ENCODE measurements at places on chromosomes 1 and 21.
A peak's percentile ranks its signal among the peaks of the same experiment; 100 is the strongest.

DNA sequence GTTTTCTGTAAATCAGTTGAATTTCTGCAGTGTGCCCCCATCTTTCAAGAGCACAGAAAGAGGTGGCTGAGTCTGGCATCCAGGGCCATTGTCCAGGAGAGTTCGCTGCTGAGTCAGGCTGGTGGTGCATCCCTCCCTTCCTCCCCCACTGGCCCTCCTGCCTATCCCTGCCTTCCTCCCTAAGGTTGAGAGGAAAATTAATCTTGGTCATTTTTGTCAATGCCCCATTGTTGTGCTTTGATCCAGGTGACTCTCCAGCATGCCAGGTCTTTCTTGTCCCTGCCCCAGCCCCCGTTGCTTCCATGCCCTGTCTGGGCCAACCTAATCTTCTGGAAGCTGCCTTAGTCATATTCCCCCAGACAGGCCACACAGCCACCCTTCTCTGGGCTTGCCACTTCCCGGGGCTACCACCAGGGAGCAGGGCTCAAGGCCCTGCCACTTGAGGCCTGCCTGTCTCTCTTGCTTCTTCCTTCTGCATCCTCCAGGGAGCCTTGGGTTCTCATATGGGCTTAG is 26.6 kb downstream of the PROK1 start:
- no peak for DNase-seq

- no peak for DNase-seq
These were observed 46.2 kb downstream of the C1orf198 start for GRCh38 chr1:230822092-230822581.

- DNase-seq = no peak
These were observed 23.3 kb downstream of the RBM11 start for GRCh38 chr21:14239281-14239680.

- no peak for DNase-seq
These were observed 1382.2 kb upstream of the B3GALT2 start for GRCh38 chr1:194568610-194569009.

- DNase-seq = no peak
These were observed 840.4 kb downstream of the USP25 start for GRCh38 chr21:16570171-16570570.

DNA sequence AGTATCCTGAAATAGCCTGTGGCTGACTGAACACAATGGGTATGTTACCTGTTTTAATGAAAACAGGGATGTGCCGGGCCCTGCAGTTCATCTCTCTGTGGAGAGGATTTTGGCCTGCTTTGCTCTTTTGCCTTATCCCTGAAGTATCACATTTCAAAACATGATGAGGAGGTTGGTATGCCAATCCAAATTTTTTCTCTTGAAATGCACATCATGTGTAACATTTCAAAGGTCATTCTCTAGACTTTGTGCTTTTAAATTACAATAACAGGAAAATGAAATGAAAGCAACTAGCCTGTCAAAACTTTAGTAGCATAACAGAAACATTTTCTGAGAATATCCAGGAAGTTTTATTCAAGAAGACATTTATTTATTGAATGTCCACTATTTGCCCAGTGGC is 118.9 kb downstream of the SLC44A5 start:
- DNase-seq = no peak

DNA sequence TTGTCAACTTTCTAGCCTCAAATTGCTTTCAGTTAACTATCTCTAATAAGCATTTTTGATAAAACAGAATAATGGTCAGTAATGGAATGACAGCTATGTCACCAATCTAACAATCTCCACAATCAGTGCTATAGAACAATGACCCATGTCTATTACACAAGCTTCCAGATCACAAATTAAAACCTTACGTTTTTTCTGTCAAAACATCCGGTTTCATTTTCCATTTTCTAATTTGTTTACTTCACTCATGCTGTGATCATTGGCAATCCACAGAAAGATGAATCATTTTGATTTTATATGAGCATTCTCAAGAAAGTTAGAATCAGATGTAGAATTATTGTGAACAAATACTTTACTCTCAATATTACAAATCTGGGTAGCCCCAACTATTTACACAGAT is 80.3 kb downstream of the KCNT2 start:
- DNase-seq = no peak

DNA sequence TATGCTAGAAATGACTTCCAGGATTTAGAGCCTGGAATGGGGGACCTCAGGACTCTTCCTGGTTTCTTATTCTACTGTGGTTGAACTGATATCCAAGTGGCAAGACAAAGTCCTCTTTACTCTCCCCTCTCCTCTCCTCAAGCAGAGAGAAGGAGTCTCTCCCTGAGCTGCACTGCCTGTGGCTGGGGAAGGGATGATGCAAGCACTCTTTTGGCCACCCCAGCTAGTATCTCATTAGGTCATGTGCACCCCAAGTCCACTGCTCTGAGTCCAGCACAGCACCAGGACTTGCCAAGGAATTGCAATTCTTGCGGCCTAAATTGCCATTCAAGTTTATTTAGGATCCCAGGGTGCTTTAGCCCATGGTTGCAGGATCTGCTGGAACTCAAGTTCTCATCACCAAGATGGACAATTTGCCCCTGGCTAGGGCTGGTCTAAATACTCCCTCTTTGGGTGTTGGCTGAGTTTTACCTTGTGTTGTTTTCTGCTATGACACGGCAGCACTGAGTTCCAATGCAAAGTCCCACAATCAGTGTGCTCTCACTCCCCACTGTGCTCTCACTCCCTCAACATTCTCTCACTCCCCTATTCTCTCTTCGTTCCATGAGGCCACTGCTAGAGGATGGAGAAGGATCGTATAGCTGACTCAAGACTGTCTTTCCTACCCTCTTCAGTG is 172.2 kb downstream of the TM2D1 start:
- no peak for DNase-seq

DNA sequence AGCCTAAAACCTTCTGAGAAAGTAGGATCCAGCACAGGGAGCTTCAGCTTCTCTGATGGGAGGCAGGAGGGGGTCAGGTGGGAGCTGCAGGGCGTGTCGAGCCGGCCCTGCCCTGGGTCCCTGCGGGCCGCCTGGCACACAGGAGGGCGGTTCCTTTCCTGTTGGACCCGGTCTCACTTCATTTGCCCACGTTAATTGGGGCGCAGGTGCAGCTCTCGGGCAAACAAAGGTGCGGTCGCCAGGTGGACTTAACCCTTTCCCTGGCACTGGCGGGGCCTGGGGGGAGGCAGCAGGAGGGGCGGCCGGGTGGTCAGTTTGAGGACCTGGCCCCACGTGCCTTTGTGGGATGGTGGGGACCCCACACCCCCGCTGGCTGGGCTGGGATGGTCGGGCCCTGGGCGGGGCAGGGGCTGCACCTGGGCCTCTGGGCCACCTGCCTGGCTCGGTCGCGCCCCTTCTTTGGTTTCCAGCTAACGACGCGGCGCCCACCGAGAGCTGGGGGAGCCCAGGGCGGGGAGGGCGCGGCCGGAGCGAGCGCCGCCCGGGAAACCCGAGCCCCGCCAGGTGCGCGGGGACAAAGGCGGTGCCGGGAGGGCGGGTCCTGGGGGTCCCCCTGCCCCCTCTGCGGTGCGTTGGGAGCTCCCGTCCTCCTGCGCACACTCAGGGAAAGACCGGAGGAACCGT is 20.8 kb upstream of the C1orf159 start:
- DNase-seq = no peak

DNA sequence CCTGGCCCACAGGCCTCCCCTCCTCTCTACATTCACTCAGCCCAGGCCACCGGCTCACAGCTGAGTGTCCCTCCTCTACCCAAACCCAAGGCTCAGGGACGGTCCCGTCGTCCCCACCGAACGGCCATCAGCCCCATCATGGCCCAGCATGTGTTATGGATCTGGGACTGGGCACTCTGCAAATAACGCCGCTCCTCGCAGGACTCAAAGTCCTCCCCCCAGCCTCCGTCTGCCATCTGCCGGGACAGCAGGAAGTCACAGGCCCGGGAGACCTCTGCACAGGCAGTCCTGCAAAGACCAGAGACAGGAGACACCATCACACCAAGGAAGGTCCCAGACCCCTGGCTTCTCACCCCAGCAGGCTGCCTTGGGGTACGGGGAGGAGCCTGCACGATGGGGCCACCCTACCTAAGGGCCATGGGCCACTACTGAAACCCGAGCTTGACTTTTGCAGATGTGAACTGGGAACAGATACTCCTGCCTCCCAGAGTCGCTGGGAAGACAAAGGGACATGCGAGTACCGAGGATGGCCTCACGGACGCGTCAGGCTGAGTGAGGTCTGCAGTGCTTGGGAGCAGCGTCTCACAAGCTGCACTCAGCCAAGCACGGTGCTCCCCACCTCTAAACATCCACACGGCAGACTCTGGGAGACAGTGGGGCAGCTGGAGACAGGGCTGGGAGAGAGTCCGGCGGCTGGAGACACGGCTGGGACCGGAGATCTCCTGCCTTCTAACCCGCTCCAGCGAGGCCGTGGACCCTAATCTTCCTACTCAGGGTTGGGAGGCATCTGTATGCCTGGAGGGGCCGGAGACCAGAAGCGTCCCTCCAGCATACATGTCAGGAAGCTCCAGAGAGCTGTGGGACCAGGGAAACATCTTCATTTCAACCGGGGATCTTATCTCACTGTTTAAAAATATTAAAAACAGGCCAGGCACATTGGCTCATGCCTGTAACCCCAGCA is 10.4 kb upstream of the SPATC1L start:
- DNase-seq = no peak

GRCh38 chr1:202361701-202362100 is 13.2 kb downstream of the PPP1R12B start:
- DNase-seq = no peak

DNA sequence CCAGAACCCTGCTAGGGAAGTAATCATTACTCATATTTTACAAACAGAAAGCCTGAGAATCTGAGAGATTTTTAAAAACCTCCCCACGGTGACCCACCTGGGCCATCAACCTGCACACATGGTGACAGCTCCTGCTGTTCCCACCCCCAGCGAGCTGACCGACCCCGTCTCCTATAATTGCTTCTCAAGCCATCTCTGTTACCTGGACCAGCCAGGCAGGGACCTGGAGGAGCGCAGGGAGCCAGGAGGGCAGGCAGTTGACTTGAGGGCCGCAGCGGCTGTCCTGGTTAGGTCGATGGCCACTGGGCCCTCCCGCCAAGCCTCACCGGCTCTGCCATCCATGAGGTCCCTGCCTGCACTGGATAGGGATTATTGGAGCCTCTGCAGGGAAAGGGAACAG is 7.7 kb downstream of the TFF2 start:
- no peak for DNase-seq

DNA sequence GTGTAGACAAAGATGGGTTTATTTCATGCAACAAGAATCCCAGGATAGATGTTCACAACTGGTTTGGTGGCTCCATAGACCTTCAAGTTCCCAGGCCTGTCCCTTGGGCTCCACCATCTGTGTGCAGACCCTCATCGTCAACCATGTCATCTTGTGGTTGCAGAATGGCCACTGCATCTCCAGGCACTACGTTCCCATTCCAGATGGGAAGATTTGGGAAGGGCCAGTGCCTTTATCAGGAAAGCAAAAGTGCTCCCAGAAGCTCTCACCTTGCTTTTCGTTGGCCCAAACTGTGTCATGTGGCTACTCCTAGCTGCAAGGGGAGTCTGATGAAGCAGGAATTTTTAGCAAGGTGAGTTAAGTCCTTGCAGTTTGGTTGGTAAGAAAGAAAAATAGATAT is 12.8 kb downstream of the TMCC2 start:
- DNase-seq = no peak

DNA sequence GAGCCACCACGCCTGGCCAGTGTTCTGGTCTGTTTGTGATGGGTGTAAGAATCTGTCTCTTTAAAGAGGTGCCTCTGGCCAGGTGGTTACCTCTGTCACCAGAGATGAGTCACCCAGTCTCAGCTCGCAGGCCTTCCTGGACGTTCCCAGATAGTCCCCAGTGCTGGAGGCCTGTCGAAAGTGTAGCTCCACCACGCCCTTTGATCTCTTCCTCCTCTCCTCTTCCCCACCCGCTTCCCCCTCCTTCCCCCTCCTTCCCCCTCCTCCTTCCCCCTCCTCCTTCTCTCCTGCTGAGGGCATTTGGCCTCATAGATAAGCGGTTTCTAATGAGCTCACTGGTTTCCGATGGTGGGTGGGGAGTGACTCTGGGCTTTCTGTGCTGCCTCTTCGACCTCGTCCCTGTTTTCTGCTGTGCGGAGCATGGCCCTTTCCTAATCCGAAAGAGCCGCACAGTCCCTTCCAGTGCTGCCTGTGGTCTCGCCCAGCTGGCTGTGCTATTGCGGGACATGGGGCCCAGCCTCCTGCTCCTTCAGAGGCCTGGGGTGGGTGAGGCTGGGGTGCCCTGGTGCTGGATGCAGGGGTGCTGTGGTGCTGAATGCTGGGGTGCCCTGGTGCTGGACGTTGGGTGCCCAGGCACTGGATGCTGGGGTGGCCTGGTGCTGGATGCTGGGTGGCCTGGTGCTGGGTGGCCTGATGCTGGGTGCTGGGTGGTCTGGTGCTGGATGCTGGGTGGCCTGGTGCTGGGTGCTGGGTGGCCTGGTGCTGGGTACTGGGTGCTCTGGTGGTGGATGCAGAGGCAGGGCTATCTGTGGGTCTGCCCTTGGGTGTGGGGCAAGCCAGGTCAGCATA is 19.2 kb downstream of the AGPAT3 start:
- DNase-seq = no peak

- no peak for DNase-seq
These were observed 27.7 kb downstream of the ACOT11 start for GRCh38 chr1:54575605-54576290.

GRCh38 chr21:37463083-37463801 is 96.7 kb downstream of the DYRK1A start:
- peak; percentile 24 for DNase-seq

DNA sequence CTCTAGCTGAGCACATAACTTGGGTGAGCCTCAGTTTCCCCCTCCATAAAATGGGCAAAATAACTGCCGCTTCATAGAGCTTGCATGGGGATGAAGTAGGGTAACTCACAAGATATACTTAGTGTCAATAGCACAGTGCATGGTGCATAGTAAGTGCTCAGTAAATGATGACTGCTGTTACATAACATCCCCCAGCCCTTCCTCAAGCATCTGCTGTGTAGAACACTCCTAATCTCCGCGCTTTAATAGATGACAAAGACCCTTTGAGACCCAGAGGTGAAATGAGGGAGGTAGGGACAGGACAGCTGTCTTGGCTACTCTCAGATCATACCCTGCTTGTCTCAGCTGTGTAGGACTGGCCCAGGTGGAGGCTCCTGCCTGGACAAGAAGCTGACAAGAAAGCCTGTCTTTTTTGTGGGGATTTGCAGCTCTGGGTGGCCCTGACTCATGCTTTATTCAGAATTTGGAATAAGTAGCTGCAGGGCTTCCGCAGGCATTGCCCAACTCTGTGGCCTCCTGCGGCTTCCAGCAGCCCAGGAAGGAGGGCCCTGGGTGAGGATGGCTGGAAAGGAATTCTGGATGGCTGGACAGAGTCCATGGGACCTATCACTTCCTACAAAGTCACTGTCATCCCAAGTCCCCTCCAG is 20.7 kb upstream of the PADI4 start:
- no peak for DNase-seq

GRCh38 chr1:64302971-64303370 is 99.5 kb downstream of the UBE2U start:
- no peak for DNase-seq

- no peak for DNase-seq
These were observed 11.9 kb downstream of the KCNJ10 start for GRCh38 chr1:160058087-160058486.

GRCh38 chr1:222416001-222416791 is 131.7 kb downstream of the HHIPL2 start:
- no peak for DNase-seq

- DNase-seq = no peak
These were observed 4.8 kb upstream of the CRYBG2 start for GRCh38 chr1:26358411-26359384.

GRCh38 chr1:95927061-95927460 is 693.1 kb downstream of the RWDD3 start:
- DNase-seq = no peak

- DNase-seq = no peak
These were observed 412.5 kb downstream of the PTPRU start for GRCh38 chr1:29648798-29649188.

Measured in brain pericyte (primary cell).